Progenitor cell of endocrine pancreas (in vitro differentiated cells): ENCODE measurements at places on chromosomes 12 and 14. TPM values are rescaled to one million over a fixed set of nuclear protein-coding genes. Genes with fewer than 3 reads are reported as not detected.

GRCh38 chr14:101552786-101553231, 8.5 kb upstream of the DIO3 start:
- no peak for DNase-seq

The RNF212B gene
- not detected in 2 replicates for total RNA-seq

The SERPINA12 gene
- total RNA-seq: not detected in 2 replicates

GRCh38 chr12:124424516-124424905, 129.6 kb downstream of the RFLNA start:
- DNase-seq: no peak

The TROAP gene
- 44.7 and 44.9 TPM in 2 replicates for total RNA-seq

The SDSL gene
- 14.0 and 17.2 TPM in 2 replicates for total RNA-seq

DNA sequence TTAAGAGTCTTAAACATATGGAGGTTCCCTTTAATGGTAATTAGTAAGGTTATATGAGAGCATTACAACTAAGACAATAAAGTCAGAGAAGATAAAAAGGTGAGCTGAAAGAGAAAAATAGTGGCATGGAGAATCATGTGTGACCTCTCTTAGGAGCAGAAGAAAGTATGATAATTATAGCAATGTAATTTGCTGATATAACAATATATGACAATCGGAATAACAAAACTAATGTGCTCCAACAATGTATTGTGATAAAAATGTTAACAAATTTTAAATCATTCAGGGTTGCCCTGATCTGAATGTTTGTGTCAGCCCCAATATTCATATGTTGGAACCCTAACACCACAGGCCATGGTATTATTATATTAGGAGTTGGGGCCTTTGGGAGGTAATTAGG, 269.6 kb upstream of the PPFIA2 start:
- no peak for DNase-seq

The SIX1 gene
- 0.79 and 1.0 TPM in 2 replicates for total RNA-seq

The FAM90A1 gene
- total RNA-seq: 0.22 TPM in 1 of 2 replicates, not detected in the other
